ENCODE measurements at places on chromosomes 3 and 15.

- no peak for DNase-seq
These were observed 113.1 kb downstream of the CHCHD6 start for GRCh38 chr3:126816986-126817777.

DNA sequence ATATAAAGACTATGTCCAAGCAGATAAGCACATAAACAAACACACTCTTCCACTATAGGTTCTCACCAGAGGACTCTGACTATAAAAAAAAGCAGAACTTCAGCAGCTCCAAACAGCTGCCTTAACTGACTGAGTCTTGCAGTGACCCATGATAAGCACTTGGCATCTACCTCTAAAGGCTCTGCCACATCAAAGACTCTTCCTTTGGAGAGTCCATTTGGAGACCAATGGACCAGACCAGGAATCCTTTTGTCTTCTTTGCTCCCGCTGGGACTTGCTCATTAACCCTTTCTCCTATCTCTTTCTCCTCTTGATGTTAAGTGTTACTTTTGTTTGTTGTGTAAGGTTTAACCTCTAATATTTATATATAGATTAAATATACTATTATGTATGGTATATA is 424.1 kb downstream of the RSL24D1 start:
- no peak for DNase-seq

DNA sequence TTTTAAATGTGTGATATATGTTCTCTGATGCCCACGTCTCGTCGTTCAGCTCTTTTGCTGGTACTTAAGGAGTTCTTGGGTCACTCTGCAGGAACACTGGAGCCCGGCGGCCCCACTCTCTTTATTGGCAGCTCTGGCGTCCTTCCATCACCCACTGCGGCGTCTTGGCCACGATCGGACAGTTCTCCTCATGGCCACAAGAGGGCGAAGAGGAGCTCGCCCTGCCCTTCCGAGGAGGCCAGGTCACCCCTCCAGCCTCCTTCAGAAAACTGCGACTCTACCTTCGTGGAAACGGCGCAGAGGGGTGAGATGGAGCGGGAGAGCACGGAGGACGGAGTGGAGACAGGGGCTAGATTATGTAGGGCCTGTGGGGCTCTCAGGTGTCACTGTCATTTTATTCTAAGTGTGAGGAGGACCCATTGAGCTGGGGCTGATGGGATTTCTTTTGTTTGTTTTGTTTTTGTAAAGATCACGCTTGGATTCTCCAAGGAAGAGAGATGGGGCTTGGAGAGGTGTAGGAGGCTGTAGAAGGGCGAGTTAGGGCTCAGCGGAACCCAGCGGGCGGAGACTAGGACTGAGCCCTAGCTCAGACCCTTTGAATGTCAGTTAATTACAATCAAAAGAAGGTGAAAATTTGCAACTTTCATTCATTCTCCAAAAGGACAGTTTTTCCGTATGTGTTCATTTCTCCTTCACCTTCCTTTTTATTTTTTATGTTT is 28.0 kb upstream of the GABRA5 start:
- DNase-seq: no peak

DNA sequence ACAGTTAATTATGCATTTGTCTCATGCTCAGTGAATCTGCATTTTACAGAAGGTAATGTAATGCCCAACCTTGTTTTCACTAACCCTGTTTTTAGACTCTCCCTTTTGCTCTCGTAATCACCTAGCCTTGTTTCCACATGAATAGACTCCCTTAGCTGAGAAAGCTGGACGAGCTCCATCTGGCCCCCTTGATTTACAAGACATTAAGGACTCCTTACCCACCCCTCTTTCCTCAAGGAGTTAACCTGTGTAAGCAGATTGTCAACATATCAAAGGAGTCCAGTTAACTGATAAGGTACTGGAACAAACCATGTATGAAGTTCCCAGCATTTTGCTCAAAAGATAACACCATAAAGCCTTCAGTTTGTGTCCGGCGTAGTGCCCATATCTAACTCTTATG is 99.6 kb downstream of the VPS8 start:
- no peak for DNase-seq

DNA sequence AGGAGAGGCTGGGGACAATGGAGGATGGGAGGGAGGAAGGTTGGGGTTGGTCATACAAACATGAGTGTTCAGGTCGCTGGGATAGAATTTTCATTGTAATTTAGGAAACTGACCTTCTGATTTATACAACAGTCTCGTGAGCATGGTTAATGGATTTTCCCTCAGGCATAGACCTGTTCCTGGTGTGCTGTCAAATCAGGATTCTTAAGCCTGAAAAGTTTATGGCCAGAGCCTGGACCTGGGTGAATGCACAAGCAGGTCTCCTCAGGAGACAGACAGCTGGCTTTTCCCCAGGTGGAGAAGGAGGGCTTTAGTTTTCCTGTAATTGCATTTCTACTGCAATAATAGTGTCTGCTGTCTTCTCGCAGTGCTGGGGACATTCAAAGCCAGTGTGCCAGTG is 338.0 kb downstream of the SHQ1 start:
- DNase-seq: no peak

- DNase-seq: no peak
These were observed 224.0 kb downstream of the PLOD2 start for GRCh38 chr3:145936971-145937370.

- DNase-seq: no peak
These were observed 188.8 kb upstream of the ARL6 start for GRCh38 chr3:97575742-97576141.

Measured in stimulated activated CD8-positive, alpha-beta memory T cell treated with anti-CD3 and anti-CD28 coated beads, Interleukin-15, amount 100 ng/mL, for 24 hours (primary cell).